GM23248 (cell line): ENCODE measurements at places on chromosomes 2 and 18. TPM values are rescaled to one million over a fixed set of nuclear protein-coding genes. Genes with fewer than 3 reads are reported as not detected.

TMEM200C gene
- total RNA-seq: not detected in 2 replicates

SERPINB13 gene
- total RNA-seq: not detected in 2 replicates

GALR1 gene
- total RNA-seq: not detected in 2 replicates

POTEC gene
- total RNA-seq: not detected in 2 replicates

MAL gene
- total RNA-seq: not detected in 2 replicates

EFR3B gene
- 0.76 and 0.97 TPM in 2 replicates for total RNA-seq

GRCh38 chr2:62201307-62201706, 5.4 kb downstream of the B3GNT2 start:
- DNase-seq: peak; percentile 42

GRCh38 chr18:36302676-36303075, 5.2 kb downstream of the FHOD3 start:
- DNase-seq: peak; percentile 66

- no peak for DNase-seq
Observed at GRCh38 chr2:200367155-200367554, 60.7 kb downstream of the SPATS2L start.

- DNase-seq: no peak
Observed at GRCh38 chr2:43897492-43897891, 58.7 kb downstream of the ABCG8 start.

- no peak for DNase-seq
Observed at GRCh38 chr2:45567974-45568789, 42.9 kb downstream of the SRBD1 start.

- peak; percentile 79 for DNase-seq
Observed at GRCh38 chr18:41126541-41127235, 828.3 kb upstream of the PIK3C3 start.
